Hematopoietic multipotent progenitor cell treated with erythropoietin and hydrocortisone succinate and interleukin-3 and kit ligand, for 17 days (in vitro differentiated cells): ENCODE measurements at places on chromosomes 2 and 18.

- DNase-seq = no peak
These were observed at the start of gene HOXD9 for GRCh38 chr2:176122683-176123410. Gene HOXD9 (plus strand): TSS chr2:176122719. CDS start chr2:176122769, 50 bp downstream.

GRCh38 chr2:71466301-71467179, 13.2 kb downstream of the DYSF start:
- no peak for DNase-seq

- no peak for DNase-seq
These were observed 37.2 kb downstream of the CREG2 start for GRCh38 chr2:101349893-101350662.

- DNase-seq = no peak
These were observed 1.0 kb downstream of the AGAP1 start for GRCh38 chr2:235494716-235495372.

- no peak for DNase-seq
These were observed 70.5 kb downstream of the FMNL2 start for GRCh38 chr2:152405206-152406118.

GRCh38 chr2:219119422-219120043, 41.1 kb downstream of the NHEJ1 start:
- peak; percentile 60 for DNase-seq

DNA sequence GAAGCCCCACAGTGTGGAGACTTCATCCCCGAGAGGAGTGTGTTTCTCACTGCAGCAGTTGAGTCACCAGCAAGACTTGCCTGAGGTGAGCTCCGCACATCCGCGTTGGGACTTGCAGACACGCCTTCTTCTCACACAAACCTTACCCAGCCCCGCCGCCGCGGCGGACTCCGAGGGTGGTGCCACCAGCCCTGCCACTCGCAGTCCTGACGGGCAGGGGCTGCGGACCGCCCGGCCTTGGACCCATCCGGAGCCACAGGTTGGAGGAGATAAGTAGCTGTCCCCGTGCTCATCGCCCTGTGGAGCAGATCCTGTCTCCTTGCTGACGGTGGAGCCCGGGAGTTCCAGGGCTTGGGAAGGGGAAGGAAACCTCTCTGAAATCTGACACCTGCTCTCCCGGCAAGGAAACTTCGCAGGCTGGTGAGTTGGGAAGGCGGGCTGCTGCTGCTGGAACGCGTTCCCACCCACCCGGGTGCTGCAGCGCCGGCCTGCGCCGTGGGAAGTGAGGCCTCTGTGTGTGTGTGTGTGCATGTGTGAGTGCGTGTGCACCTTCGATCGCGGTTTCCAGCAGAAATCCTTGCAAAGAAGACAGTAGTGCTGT, at the start of gene RAB27B:
Gene RAB27B, plus strand, starts transcription at position 197 of the 601 bp plus-strand sequence. CDS start 49,109 bp downstream, outside the sequence.
- DNase-seq = peak; percentile 49

DNA sequence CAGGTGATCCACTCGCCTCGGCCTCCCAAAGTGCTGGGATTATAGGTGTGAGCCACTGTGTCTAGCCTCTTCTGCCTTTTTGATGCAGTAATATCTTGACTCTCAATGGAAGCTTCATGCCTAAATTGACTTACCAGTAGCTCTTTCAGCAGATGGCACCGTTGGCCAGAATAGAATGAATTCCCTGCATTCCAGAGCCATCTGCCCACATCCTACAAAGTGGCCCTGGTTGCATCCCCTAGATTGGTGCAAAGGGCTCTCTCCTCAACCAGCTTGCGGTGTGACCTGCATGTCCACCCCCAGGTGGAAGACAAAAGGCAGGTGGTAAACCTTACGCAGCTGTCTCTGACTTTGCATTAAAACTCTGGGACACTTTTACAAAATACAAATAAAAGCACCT, 4.4 kb upstream of the PARD6G start:
- DNase-seq = no peak

GRCh38 chr18:31607384-31607783, 15.7 kb downstream of the TTR start:
- no peak for DNase-seq

DNA sequence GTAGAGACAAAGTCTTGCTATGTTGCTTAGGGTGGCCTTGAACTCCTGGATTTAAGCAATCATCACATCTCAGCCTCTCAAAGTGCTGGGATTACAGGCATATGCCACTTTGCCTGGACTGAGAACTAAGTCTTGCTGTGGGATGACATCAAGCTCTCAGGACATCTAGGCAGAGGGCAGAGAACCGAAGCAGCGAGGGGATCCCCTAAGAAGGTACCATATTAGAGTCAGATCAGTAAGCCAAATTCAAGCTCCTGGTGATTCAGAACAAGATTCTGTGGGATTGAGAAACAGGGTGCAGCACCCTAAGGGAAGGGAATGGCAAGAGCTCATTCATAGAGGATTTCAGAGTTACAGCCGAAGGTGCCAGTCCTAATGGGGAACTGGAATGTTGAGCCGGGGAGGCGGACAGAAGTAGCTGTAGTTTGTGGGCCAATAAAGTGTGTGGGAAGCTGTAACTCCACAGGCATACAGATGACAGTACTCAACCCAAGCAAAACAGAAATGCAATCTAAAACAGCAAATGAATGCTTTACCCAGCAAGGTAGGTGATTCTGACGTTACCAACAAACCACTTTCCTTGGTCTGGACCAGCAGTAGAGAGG, 30.9 kb downstream of the EPHA4 start:
- DNase-seq = no peak

GRCh38 chr18:31973929-31974546, 31.1 kb upstream of the TRAPPC8 start:
- no peak for DNase-seq

DNA sequence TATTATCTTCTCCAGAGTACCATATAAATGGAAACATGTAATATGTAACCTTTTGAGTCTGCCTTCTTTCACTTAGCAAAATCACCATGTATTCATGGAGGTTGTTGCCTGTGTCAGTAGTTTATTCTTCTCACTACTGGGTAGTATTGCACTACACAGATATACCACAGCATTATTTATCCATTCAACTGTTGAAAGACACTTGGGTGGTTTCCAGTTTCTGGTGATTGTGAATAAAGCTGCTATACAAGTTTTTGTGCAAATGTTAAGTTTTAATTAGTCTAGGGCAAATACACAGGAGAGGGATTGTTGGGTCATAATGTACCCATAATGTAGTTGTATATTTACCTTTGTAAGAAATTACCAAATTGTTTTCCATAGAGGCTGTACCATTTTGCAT, 29.6 kb upstream of the RPRD1A start:
- DNase-seq = no peak

DNA sequence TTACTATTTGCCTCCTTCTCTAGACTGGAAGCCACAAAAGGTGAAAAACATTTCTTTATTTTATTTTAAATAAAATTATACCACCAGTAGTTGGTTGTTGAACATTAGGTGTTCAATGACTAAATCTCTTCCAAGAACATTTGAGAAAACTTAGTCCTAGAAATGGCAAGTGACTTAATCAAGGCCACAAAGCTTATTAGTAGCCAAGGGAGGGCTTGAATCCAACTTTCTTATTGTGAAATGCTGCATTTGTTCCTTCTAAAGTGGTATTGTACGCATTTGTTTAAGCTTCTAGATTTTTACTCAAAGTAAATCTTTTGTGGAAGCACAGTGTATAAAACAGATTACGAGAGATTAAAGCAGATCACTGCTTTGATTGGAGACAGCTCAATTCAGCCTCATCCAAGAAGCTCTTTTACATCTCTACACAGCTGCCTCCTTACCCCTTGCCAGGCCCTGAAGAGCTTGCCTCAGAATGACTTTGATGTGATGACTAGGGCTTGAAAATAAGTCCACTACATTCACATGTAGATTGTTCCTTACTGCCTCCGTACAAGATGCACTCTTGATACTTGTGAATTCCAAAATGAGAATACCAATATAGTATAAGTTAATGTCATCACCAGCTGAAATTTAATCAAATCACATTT, 244.8 kb downstream of the XIRP2 start:
- no peak for DNase-seq

DNA sequence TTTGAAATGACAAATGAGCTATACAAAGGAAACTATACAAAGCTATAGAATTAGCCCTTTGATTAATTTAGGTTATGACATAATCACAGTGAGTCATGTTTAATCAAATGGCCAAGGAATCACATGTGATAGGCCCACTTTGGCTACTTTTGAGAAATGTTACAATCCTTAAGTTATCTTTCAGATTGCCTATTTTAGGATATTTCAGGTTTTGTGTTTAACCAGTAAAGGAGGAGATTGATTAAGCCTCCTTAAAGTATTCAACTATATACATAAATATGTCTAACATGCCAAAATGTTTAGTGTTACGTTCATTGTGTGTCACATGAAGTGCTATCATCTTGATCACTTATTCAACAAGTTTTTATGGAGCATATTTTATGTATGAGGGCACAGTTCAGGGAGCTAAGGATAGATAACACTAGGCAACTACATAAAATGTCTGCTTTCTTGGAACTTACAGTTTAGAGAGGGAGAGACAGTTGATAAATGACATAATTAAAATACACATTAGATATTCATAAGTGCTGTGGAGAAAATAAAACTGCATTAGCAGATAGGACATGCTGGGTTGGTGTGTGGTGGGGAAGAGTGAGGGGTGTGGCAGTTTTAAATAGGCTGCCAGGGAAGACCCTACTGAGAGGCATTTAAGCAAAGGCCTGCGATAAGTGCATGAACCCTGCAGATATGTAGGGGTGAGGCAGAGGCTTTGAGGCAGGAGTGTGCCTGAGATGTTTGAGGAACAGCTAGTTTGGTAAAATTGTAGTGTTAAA, 77.2 kb downstream of the LTBP1 start:
- DNase-seq = no peak

DNA sequence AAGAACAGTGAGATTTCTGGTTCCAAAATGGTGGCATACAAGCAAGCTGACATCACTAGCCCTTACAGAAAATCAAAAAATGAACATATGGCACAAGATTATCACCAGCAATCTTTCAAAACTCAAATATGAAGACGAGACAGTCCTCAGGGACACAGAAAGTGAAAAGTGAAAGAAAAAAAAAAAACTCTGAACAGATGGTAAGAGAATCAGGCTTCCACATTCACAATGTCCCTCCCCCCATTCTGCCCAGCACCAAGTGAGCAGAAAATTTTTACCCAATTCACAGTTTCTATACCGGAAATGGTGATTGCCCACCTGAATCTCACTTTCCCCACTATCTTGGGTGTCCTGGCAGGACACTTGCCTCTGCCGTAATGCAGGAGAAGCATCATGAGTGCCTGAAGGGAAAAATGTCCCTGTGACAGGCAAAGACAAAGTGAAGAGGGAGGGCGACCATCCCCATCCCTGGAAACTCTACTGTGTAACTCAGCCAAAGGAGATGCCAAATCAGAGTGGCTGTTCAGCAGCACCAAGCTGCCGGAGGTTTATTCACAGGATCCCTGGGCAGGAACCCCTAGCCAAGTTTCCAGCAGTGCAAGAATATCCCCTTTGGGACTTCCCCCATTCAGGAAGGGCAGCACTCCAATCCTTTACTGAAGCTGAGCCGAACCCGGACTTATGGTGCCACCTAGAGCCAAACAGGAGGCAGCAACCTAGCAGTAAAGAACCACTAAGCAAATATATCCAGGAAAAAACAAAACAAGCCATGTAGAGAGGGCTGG, 312.2 kb downstream of the LRATD1 start:
- DNase-seq = peak; percentile 26

GRCh38 chr2:46888421-46888952, 27.1 kb downstream of the MCFD2 start:
- no peak for DNase-seq

GRCh38 chr2:66456183-66457041, 21.5 kb downstream of the MEIS1 start:
- no peak for DNase-seq

DNA sequence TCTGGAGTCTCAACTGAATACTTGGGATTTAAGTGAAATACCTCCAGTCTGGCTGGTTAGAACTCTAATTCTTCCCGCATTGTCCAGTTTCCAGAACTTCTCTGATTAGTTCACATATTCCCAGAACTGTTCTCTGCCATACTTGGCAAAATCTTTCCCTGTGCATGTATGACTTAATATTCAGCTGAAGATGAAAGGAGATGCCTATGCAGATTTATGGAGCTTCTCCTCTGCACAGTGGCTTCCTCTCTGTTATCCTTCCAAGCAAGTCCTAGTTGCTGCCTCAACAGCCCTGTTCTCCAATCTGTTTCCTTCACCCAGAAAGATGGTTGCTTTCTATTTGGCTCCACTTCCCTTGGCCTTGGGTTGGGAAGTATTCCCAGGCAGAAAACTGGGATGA, 155.4 kb upstream of the GATA6 start:
- no peak for DNase-seq

- no peak for DNase-seq
These were observed 1017.6 kb downstream of the DPP10 start for GRCh38 chr2:115460008-115460407.

DNA sequence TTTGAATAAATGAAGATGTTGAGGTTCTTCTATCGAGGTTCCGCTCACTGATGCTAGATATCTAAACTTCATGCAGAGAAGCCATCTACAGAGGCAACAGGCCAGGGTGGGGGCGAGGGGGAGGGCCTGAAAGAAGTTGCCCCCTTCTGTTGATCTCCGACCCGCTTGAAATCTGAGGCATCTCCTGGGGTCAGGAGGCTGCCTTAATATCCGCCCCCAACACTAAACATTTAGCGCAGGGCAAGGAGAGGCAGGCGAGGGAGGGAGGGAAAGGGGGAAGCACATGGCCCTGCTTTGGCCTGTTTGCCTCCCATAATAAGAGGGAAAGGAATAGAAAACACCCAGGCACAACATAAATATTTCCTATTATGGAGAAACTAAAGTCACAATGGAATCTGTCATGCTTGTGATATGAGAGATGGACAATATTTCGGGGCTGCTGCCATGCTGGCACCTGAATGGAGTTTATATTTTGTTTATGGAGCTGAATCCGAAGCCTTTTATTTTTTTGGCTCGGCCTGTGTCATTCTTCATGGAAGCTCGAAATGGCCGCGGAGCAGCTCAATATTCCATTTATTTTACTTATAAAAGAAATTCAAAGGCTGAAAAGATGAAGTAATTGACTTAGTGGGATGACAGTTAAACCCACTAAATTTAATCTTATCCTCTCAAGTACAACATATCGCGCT, 221.1 kb downstream of the INSIG2 start:
- DNase-seq = no peak

- DNase-seq = no peak
These were observed 8.0 kb upstream of the C2orf69 start for GRCh38 chr2:199903111-199903510.

DNA sequence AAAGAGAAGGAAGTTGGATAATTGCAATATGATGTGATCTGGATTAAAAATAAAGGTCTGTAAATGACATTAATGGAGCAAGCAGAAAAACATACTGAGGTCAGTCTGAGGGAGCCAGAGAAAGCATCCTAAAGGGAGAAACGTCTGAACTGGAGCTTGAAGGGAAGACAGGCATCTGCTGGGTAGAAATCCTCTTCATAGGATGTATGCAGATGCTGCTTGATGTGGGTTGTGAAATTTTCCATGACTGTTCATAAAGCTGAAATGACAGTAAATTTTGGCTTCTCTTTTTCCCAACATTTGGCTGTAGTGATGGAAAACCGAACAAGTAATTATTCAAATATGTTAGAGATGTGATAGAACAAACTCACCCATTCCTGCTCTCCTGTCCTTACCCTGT, 287.6 kb downstream of the CAMKMT start:
- DNase-seq = no peak

GRCh38 chr2:241542278-241542605, 16.3 kb upstream of the BOK start:
- no peak for DNase-seq

- no peak for DNase-seq
These were observed 6.5 kb downstream of the SPR start for GRCh38 chr2:72893594-72894319.

GRCh38 chr2:39550701-39551285, 113.7 kb upstream of the MAP4K3 start:
- no peak for DNase-seq

GRCh38 chr2:78992451-78992806, 33.1 kb upstream of the REG3G start:
- DNase-seq = no peak
